ENCODE measurements at places on chromosomes 2 and 18. TPM values are rescaled to one million over a fixed set of nuclear protein-coding genes. Genes with fewer than 3 reads are reported as not detected.

DNA sequence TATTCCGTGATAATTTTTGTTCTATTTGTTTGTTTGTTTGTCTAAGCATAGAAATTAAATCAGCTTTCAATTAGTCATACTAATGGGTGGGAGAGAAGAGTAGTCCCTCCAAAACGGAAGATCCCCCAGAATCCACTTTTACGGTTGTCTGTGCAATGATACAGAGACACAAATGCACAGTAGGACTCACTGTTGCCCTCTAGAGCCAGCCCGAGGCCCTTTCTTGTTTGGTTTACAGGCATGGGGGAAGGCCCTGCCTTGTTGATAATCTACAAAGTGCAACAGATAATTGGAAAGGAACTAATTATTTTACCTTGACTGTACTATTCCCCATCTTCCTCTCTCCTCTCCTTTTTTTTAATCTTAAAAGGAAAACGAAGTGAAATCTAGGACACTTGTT lies 121.1 kb downstream of the ACOXL start:
- peaks cover 36% of the 10 kb centered on the region for H3K4me1 ChIP-seq
- H3K36me3 ChIP-seq = no peaks in the 10 kb centered on the region
- H3K4me3 ChIP-seq = no peak overlapping the region
- peaks cover 44% of the 10 kb centered on the region for H3K27me3 ChIP-seq

DNA sequence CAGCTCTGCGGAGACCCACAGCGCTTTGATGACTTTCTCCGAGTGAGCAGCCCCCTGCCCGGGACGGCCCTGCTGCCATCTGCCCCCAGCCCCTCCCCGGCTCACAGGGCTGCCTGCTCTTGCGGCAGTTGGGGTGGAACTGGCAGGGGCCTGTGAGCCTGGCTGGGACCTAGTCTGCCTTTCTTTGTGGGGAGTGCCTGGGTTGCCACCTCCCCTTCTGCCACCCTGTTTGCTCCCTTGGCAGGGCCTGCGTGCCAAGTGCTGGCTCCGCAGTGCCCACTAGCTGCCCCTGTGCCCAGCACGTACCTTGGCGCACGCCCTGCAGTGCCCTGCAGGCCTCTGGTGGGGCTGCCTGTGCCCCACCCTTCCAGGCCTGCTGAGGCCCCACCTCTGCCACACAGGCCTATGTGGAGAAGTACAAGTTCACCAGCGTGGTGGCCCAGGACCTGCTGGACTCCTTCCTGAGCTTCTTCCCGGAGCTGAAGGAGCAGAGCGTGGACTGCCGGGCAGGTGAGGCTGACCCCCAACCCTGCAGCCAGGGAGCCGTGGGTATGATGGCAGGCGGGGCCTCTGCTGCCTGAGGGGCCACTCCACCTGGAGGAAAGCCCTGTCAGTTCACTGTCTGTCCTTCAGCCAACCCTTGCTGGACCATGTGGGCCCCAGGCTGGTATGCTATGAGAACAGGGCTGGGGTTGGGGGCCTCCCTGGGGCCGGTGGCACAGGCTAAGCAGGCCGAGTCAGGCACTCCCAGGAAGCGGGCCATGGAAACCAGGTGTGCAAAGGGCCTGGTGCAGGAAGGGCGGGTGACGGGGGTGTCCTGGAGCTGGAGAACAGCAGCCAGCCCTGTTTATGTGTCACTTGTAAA lies 7.0 kb downstream of the RNPEPL1 start:
- no peak overlapping the region for H3K27ac ChIP-seq
- peaks cover 29% of the 10 kb centered on the region for H3K4me1 ChIP-seq
- H3K27me3 ChIP-seq = no peaks in the 10 kb centered on the region
- DNase-seq = no peak

DNA sequence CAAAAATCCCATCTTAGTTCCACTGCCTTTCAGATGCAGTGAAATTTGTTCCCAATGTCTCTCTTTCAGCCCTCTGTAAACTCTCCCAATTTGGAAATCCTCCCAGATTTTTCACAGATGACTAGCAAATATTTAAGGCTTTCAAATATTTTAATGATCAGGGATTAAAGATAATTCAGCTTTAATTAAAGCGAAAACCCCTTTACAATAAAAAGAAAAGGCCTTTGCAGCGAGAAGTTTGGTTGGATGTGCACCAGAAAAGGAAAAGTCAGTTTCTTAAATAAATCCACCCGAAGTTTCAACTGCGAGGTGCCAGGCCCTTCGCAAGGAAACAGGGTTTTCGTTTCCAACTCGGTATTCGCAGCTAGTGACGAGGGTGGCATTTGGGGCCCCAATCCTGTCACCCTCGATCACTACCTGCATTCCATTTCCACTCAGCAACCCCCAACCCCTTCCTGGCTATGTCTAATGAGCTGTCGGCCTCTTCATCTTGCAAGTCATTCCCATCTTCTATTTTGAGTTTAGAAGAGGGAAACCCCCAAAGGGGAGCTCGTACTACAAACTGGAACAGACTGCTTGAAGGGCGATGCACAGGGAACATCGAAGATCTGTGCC lies 1.5 kb downstream of the RAX start:
- H3K4me1 ChIP-seq = peaks cover 30% of the 10 kb centered on the region
- H3K36me3 ChIP-seq = no peaks in the 10 kb centered on the region
- DNase-seq = peak; percentile 62
- no peak overlapping the region for H3K27ac ChIP-seq
- peak overlapping the region; percentile 16 for H3K4me3 ChIP-seq

- no peaks in the 10 kb centered on the region for H3K36me3 ChIP-seq
- H3K4me1 ChIP-seq = no peaks in the 10 kb centered on the region
- DNase-seq = no peak
- H3K4me3 ChIP-seq = no peak overlapping the region
Measured at GRCh38 chr18:58363767-58364540, 264.9 kb downstream of the ALPK2 start.

GRCh38 chr2:235677276-235677788 lies 183.5 kb downstream of the AGAP1 start:
- DNase-seq = no peak
- no peaks in the 10 kb centered on the region for H3K36me3 ChIP-seq
- H3K4me3 ChIP-seq = no peak overlapping the region
- no peaks in the 10 kb centered on the region for H3K4me1 ChIP-seq

DNA sequence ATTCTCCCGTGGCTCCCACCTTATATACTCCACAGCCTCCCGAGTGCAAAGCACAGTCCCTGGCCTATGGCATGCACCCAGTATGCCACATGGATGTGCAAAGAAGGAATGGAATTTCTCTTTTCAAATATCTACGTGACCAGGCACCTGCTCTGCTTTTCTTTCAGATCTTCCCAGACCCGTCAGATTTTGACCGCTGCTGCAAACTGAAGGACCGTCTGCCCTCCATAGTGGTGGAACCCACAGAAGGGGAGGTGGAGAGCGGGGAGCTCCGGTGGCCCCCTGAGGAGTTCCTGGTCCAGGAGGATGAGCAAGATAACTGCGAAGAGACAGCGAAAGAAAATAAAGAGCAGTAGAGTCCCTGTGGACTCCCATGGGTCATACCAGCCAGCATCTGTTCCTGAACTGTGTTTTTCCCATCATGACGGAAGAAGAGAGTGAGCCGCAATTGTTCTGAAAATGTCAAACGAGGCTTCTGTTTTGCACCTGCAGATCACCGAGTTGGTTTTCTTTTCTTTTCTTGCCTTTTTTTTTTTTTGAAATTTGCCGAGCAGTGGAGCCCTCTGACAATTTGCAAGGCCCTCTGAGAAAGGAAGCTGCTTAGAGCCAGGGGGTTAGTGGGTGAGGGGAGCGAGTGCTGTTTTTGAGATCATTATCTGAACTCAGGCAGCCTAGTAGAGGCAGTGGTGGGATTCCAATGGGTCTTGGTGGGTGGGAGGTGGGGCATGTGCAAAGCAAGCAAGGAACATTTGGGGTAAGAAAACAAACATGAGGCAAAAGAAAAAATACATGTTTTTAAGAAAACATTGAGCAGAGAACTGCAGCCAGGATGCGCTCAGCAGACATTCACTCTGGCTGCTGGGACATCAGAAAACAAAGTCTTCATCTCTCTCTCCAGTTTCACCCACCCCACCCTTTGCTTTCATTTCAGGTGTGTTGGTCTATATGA lies 26.2 kb downstream of the LBH start:
- peak overlapping the region; percentile 48 for H3K4me3 ChIP-seq
- peak overlapping the region; percentile 48 for H3K27ac ChIP-seq
- H3K4me1 ChIP-seq = peaks cover 94% of the 10 kb centered on the region
- peak; percentile 41 for DNase-seq

The ST6GAL2 gene
- not detected for total RNA-seq

DNA sequence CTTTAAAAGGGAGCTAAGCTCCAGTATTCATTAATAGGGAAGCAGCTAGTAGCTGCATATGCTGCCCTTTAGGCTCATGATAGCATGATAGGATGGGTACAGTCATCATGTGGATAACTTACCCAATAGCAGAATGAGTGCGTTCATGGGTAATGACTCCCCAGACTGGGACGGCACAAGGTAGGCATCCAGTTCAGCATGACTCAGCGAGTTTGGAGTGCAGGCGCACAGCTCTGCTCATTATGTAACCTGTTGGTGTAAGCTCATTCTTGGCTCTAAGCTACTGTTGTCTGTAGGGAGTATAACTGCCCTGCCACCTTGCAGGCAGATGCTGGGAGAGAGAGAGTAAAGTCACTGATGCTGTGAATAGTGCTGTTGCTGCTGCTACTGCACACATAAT lies 209.2 kb upstream of the SYT4 start:
- no peak overlapping the region for H3K4me3 ChIP-seq
- no peaks in the 10 kb centered on the region for H3K4me1 ChIP-seq
- H3K27me3 ChIP-seq = no peaks in the 10 kb centered on the region
- no peaks in the 10 kb centered on the region for H3K36me3 ChIP-seq
- H3K27ac ChIP-seq = no peak overlapping the region

The SLC8A1 gene
- total RNA-seq = 0.60 TPM

The GALNT13 gene
- not detected for total RNA-seq

DNA sequence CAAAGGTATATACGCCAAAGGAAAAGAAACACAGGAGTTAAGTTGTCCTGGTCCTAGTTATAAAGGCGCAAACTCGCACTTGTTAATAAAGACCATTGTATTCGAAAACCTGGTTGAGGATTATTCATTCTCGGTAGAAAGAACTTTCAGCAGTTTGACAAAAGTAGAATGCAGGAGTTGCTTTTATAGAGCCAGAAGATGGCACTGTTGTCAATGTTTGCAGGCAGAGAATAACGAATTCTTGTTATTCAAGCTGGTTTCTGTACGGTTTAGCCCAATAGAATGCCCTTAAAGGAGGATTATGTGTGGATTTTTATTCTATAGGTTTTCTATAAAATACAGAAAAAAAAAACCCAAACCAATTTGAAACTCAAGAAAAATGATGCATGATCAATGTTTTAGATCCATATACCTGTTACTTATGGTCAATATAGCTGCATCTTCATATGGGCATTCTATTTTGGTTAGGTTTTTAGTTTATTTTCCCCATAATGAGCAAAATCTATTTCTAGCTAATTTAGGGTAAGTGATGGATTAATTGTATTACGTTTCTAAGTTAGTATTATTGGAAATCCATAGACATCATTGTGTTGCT lies 510.3 kb downstream of the PLCL1 start:
- H3K36me3 ChIP-seq = no peaks in the 10 kb centered on the region
- no peak overlapping the region for H3K27ac ChIP-seq
- H3K27me3 ChIP-seq = peaks cover 33% of the 10 kb centered on the region

The ANO7 gene
- 0.57 TPM for total RNA-seq

The SAG gene
- not detected for total RNA-seq

The LYPD6 gene
- total RNA-seq = not detected

The CCBE1 gene
- not detected for total RNA-seq

The OSBPL6 gene
- 2.3 TPM for total RNA-seq

GRCh38 chr18:8142131-8142711 lies 467.0 kb upstream of the RAB12 start:
- no peaks in the 10 kb centered on the region for H3K4me1 ChIP-seq
- no peak for DNase-seq
- H3K27ac ChIP-seq = no peak overlapping the region
- H3K27me3 ChIP-seq = no peaks in the 10 kb centered on the region
- H3K36me3 ChIP-seq = peaks cover 1% of the 10 kb centered on the region
- no peak overlapping the region for H3K4me3 ChIP-seq

The KCTD18 gene
- 8.7 TPM for total RNA-seq

The CREG2 gene
- not detected for total RNA-seq

DNA sequence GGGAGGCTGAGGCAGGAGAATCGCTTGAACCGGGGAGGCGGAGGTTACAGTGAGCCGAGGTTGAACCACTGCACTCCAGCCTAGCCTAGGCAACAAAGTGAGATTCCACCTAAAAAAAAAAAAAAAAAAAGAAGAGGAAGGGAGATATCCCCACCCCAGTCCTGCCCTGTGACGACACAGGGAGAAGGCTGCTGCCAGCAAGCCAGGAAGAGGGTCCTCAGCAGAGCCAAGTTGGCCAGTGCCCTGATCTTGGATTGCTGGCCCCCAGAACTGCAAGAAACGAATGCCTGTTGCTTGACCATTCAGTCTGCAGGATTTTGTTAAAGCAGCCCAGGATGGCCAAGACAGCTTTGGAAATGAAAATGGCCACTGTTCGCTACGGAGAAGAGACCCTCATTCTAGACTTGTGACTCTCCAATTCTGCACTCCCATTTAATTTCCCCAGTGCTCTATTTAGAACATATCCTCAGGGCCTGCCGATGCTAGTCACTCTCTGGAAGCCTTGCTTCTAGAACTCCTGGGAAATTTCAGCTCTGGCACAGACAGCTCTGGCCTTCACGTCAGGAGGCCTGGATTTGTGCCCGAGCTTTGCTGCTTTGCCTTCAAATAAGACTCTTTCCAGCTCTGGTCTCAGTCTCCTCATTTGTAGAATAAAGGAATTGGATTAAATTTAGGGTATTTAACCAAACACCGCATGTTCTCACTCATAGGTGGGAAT lies 15.7 kb upstream of the AMMECR1L start:
- H3K4me1 ChIP-seq = no peaks in the 10 kb centered on the region
- H3K4me3 ChIP-seq = no peak overlapping the region
- no peak for DNase-seq
- peaks cover 4% of the 10 kb centered on the region for H3K27me3 ChIP-seq

- DNase-seq = no peak
- H3K27ac ChIP-seq = no peak overlapping the region
- H3K4me1 ChIP-seq = peaks cover 3% of the 10 kb centered on the region
Measured at GRCh38 chr2:231920366-231920765, 5.8 kb downstream of the NPPC start.

GRCh38 chr18:55275039-55275901 lies 312.7 kb downstream of the TCF4 start:
- no peaks in the 10 kb centered on the region for H3K27me3 ChIP-seq
- no peak overlapping the region for H3K4me3 ChIP-seq
- H3K36me3 ChIP-seq = no peaks in the 10 kb centered on the region
- no peak for DNase-seq
- H3K27ac ChIP-seq = no peak overlapping the region
- H3K4me1 ChIP-seq = no peaks in the 10 kb centered on the region

GRCh38 chr2:142840436-142840835 lies 37.0 kb upstream of the KYNU start:
- H3K27me3 ChIP-seq = no peaks in the 10 kb centered on the region
- H3K4me1 ChIP-seq = no peaks in the 10 kb centered on the region
- H3K4me3 ChIP-seq = no peak overlapping the region
- H3K36me3 ChIP-seq = no peaks in the 10 kb centered on the region

- H3K27ac ChIP-seq = peak overlapping the region; percentile 40
- H3K36me3 ChIP-seq = peaks cover 3% of the 10 kb centered on the region
- DNase-seq = peak; percentile 31
- H3K27me3 ChIP-seq = no peaks in the 10 kb centered on the region
- H3K4me3 ChIP-seq = peak overlapping the region; percentile 76
- peaks cover 47% of the 10 kb centered on the region for H3K4me1 ChIP-seq
Measured at GRCh38 chr2:96815326-96816126, 542 bp upstream of the CNNM3 start.

The GULP1 gene
- total RNA-seq = not detected

The SLC9A2 gene
- 0.07 TPM for total RNA-seq

- H3K36me3 ChIP-seq = no peaks in the 10 kb centered on the region
- H3K4me1 ChIP-seq = no peaks in the 10 kb centered on the region
- no peak overlapping the region for H3K4me3 ChIP-seq
- peaks cover 4% of the 10 kb centered on the region for H3K27me3 ChIP-seq
Measured at GRCh38 chr2:199315299-199316179, 142.2 kb downstream of the SATB2 start.
